ENCODE measurements at places on chromosomes 16 and 17.

GRCh38 chr17:48100591-48101011 is 677 bp downstream of the CBX1 start:
- DNase-seq: no peak

- DNase-seq: no peak
Measured at GRCh38 chr16:29306943-29307597, 99.4 kb downstream of the NPIPB11 start.

DNA sequence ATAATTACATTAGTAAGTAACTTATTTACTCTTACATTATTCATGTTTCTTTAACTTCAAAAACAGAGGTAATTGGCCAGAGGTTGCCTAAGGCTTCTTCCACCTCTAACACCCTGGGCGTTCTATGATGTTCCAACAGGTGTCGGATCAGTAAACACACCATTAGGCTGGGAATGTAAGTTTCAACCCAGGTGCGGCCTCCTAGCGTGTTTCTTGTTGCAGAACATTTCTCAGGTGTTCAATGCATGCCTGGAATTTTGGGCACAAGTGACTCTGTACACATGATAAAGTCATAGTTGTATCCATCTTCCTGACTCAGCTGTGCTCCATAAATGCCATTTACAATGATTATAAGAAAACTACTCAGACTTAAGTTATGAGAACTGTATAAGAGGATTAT is 1.0 kb downstream of the KRTAP2-2 start:
- no peak for DNase-seq

- no peak for DNase-seq
Measured at GRCh38 chr16:64121473-64121872, 1000.4 kb downstream of the CDH11 start.

DNA sequence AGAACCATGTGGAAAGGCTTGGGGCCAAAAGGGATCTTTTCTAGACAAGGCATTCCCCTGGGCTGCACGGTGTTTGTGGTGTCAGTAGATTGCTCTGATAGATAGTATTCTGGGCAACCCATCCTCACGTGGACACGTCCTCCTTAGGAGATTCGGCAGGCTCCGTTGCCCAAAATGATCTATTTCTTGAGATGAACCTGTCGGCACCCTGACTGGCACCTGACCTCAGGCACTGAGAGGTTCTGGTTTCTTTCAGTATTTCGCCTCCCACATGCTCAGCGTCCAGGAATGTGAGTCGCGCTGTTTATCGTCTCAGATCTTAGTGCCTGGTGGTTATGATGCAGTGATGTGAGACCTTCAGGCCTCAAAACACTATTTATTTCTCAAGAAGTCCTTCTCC is 89.7 kb downstream of the MARCHF10 start:
- DNase-seq: peak; percentile 44

DNA sequence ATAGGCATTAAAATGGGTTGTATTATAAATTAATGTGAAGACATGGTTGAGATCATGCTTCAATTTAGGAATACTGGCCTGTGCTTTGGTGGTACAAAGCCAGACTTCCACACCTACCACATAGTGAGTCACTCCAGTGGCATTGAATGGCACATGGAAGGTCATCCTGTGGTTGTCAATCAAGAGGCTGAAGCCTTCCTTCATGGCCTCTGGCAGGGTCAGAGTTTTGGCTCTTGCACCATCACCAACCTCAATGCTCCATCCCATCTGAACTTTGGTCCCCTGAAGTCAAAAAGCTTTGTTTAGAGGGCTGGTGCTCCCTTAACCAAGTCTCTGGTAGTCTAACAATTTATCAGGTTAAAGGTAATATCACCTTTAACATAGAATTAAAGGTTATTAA is 6.1 kb downstream of the ZP2 start:
- DNase-seq: no peak

DNA sequence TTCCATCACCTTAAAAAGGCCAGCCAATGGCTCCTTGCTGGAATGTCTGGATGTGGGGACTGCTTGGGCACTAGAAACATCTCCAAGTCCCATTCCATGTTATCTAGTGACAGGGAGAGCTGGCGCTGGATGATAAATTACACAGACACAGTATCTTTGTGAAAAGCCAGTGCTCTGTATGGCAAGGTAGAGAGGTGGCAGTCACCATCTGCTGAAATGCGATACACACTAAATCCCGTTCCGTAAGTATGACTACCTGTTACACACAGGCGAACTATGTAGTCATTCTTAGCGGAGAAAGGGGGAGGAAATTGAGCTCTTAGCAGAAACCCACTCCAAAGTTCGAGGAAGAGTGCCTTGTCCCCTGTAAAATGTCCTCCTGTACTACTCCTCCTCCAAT is 81.0 kb upstream of the MYOCD start:
- DNase-seq: no peak

GRCh38 chr16:83400234-83400633 is 407.5 kb upstream of the HSBP1 start:
- no peak for DNase-seq

DNA sequence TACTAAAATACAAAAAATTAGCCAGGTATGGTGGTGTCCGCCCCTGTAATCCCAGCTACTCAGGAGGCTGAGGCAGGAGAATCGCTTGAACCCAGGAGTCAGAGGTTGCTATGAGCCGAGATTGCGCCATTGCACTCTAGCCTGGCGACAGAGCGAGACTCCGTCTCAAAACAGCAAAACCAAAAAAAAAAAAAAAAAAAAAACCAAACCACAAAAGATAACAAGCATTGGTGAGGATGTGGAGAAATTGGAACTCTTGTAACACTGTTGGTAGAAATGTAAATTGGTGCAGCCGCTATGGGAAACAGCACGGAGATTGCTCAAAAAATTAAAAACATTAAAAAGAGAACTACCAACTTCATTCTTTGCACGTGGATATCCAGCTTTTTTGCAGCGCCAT is 119.4 kb downstream of the OR1D5 start:
- no peak for DNase-seq

- DNase-seq: peak; percentile 41
Measured at GRCh38 chr16:30382111-30382881, at the start of gene SEPTIN1. TSS of gene SEPTIN1 (minus strand) at chr16:30382561. CDS start at chr16:30382542, 19 bp downstream.

GRCh38 chr17:70661342-70662222 is 492.2 kb downstream of the KCNJ2 start:
- no peak for DNase-seq

DNA sequence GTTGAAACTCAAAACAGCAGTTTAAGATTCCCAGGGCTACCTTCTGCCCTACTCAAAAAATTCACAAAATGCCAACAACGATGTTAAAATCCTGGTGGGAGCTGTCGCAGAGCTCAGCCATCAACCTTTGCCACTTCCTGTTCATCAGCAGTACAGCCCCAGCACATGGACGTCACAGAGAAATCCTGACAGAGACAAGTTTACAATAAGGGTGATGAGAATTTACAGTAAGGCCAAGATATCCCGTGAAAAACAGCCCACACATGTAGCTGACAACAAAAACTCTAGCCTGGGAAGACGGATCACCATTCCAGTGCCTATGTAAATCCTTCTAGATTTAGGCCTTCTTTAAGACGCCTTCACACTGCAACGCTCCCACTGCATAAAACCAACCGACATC is 18.8 kb downstream of the USP22 start:
- DNase-seq: no peak

- DNase-seq: no peak
Measured at GRCh38 chr16:49644145-49644463, 211.8 kb downstream of the ZNF423 start.

DNA sequence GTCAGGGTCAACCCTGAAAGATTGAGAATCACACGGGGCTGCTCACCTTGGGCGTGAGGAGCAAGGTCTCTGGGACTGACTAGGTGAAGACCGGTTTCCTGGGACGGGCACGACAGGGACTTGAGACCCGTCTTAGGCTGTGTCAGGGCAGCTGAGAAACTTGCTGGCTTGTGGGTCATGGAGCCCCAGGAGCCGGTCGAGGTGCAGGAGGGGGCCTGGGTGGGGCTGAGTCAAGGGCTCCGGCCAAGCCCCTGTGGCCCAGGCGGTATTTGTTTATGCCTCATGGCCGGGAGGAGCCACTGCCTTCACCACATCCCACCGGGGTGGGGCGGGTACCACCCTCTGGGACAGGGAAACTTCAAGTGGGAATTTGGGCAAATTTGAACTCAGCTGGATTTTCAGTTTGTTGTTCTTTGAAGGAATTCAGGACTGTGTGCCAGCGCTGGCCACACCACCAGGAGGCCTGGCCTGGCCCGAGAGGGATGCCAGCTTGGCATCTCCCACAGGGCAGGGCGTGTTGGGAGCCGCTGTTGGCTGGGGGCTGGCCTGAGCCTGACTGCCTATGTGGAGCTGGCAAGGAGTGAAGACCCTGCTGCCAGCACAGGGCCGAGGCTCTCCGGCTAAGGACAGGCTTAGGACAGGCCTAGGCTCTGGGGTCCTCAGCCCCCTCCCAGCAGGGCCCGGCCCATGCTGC is 116.1 kb downstream of the METRNL start:
- no peak for DNase-seq

- no peak for DNase-seq
Measured at GRCh38 chr17:4782652-4783051, 3.5 kb downstream of the VMO1 start.

DNA sequence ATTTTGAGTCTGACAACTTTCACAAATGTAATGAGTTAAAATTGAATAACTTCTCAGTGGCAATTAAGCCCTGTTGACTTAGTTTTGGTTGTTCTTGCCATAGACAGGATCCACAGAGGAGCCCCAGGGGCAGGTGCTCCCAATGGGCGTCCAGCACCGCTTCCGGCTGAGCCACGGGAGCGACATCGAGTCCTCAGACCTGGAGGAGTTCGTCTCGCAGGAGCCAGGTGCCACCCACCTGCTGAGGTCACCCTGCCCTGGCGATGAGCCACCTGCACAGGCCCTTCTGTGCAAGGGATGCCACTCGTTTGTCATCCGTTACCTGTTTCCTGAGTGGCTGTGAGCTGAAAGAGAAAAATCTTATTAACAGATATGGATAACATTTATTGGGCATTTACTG is 10.7 kb downstream of the CCDC40 start:
- DNase-seq: no peak

- DNase-seq: no peak
Measured at GRCh38 chr17:5922476-5922875, 147.7 kb upstream of the WSCD1 start.

DNA sequence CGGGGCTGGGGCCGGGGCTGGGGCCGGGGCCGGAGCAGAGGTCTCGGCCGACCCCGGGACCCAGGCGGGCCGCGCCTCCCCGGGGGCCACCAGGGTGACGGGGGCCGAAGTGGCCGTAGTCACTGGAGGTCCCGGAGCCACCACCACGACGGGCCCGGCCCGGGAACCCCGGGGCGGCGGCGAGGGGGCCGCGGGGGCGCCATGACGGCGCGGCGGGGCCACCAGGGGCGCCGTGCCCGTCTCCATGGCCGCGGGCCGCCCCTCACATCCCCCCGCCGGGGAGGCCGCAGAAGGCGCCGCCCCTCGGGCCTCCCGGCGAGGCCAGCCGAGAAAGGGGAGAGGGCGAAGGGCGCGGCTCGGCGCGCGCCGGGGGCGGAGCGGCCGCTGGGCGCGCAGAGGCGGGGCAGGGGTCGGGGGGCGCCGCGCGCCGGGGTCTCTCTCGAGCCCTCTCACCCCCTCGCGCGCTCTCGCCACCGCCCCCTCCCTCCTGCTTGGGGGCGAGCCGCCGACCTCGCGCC is 297 bp downstream of the TBC1D10B start:
- DNase-seq: no peak

DNA sequence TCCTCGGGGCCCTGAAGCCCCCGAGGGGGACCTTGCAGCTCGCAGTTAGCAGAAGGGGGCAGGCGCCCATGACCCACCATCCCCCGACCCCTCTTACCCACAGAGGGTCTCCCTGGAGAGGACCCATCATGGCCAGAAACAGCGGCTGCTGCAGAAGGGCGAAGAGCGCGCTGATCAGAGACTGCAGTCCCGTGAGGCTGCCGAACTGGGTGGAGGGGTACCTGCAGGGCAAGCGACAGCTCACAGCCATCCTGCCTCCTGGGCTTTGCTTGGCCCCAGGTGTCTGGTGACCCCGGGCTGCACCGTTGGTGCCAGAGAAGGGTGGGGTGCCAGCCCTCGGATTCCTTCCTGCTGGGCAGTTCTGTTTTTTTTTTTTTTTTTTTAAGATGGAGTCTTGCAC is 13.9 kb upstream of the PITPNA start:
- DNase-seq: no peak

DNA sequence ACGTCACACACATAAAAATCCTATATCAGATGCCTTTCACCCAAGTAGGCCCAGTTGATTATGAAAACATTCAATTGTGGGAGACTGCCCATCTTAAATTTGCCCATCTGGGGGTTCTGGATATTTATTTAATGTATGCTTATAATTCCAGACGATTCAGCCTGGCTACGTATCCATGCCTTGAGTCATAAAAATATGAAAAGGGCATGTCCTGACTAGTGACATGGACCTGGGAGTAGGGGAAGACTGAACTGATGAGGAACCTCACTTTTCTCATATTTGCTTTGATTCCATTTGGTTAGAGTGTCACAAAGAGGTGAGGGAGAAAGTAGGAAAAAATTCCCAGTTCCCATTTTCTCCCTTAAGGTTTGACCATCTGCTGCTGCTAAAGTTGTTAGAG is 122.5 kb upstream of the GNAO1 start:
- no peak for DNase-seq

- no peak for DNase-seq
Measured at GRCh38 chr17:19341641-19342610, 20.6 kb downstream of the B9D1 start.

DNA sequence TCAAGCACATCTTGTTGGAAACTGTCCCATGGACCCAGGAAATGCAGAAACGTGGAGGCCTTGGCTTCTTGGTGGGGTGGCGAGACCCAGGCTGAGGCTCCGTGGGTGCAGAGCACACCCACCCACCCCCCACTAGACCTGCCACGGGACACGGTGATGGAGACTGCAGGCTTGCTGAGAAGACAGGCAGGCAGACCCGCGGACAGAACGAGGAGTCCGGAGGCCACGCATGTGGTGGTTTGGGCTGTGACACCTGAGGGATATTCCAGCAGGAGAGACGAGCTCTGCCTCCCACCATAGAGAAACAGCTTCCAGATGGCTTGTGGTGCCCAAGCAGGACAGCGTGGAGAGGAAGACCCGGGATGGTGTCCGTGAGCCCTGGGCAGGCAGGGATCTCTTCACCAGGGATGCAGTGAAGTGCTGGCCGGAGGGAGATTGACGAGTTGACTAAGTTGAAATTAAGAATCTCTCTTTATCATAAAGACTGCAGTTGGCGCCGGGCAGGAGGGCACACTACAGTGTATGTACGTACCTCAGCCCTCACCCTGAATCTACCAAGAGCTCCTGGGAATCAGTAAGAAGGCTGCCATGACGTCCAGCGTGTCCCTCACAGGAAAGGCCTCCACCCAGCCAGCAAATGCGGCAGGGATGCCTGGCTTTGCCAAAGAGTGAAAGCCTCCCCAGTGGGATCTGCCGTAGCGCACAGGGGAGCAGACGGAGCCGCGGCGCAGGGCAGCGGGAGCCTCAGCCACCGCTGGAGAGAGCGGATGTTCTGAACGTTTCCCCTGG is 8.2 kb downstream of the UBE2I start:
- DNase-seq: no peak

GRCh38 chr16:12680531-12680930 is 123.2 kb downstream of the CPPED1 start:
- DNase-seq: no peak

DNA sequence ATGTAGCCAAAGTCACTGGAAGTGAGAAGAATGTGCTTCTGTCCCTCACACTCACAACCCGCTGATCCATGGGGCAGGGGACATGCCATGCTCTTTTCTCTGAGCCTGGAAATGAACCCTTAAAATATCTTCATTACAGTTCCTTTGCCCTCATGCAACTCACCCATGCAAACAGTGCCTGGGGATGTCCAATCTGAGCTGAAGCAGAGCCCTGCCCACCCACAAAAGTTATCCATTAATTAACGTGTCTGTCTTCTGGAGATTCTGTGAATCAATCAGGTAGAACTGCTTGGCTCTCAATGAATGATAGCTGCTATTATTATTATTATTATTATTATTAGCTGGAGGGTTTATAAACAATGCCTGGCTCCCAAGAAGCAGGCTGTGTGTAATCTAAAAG is 133.7 kb downstream of the USP31 start:
- no peak for DNase-seq

All from ecto neural progenitor cell (in vitro differentiated cells).